ENCODE measurements at places on chromosomes 6 and 20.
A peak's percentile ranks its signal among the peaks of the same experiment; 100 is the strongest.

- peak; percentile 55 for DNase-seq
Measured at GRCh38 chr20:63216041-63216848, at the start of gene YTHDF1. Gene YTHDF1, minus strand, starts transcription at chr20:63216131. Its CDS starts 239 bp downstream, at chr20:63215892.

DNA sequence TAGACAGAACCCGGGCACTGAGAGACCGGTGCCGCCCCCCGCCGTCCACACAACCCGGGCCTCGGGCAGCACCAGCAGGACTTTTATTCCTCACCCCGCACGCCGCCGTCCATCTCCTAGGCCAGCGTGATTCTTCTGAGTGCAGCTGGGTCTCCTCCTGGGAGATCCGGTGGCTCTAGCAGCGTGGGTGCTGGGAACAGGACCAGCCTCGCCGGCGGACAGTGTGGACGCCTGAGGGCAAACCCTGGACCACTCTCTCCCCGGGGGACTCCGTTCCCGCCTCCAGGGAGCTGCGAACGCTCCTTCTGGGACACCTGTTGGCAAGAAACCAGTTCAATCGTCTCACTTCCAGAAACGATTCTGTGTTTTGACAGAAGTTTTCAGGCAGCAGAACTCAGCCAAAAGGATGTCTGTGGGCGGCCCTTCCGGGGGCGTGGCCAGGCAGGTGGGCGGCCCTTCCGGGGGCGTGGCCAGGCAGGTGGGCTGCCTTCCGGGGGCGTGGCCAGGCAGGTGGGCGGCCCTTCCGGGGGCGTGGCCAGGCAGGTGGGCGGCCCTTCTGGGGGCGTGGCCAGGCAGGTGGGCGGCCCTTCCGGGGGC is 130.7 kb downstream of the DLL1 start:
- no peak for DNase-seq

GRCh38 chr20:34862724-34863123 is 9.9 kb downstream of the GGT7 start:
- no peak for DNase-seq

DNA sequence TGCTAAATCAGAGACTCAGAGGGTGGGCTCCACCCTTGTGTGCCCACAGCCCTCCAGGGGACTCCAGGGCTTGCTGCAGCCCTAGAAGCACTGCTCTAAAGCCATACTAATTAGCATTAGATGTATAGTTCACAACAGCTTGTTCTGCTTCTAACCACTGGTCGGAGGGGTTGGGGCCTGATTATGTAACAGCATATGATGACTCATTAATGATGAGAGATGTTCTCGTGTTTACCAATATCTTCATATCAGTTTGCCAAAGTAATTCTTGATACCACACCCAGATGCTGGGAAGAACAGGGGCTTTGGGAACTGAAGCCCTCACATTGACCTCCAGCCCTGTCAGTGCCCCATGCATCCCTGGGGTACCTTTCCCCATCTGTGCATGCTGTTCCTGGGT is 104.1 kb upstream of the FOXA2 start:
- DNase-seq: no peak

GRCh38 chr6:56419191-56419590 is 171.8 kb upstream of the COL21A1 start:
- DNase-seq: no peak

DNA sequence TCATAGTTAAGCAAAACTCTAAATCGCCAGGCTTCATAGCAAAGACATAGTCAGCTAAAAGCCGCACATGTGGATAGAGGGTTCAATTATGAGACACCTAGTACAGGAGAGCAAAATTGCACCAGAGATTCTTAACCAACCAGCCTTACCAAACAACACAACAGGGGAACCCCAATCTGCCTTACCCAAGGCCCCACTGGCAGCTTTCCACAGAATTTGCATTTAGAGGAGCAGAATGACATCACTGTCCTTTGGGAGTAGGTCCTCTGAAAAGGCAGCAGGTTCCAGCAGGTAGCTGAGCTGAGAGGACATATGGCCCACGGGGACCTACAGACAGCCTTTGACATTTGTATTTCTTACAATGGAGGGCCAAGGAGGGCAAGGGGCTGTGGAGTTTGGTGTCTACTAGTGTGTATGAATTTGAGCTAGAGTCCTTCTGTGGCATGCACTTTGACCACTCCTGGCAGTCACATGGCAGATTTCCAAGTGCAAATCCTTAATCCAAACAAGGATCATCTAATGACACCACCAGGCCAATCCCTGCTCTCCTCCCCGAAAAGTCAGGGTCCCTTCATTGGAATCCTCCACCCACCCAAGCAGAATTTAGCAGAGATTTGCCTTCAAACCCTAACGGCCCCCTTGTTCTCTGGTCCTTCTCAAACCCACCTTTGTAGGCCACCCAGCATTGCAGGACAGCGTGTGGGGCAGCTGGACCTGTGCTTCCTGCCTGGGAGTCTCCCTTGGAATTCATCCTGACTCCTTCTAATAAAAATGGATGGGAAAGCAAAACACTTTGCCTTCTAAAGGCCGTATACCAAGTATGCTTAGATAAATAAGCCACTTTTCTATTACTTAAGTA is 171.2 kb upstream of the SUPT3H start:
- DNase-seq: no peak

GRCh38 chr6:134481966-134482365 is 164.1 kb upstream of the SGK1 start:
- no peak for DNase-seq

DNA sequence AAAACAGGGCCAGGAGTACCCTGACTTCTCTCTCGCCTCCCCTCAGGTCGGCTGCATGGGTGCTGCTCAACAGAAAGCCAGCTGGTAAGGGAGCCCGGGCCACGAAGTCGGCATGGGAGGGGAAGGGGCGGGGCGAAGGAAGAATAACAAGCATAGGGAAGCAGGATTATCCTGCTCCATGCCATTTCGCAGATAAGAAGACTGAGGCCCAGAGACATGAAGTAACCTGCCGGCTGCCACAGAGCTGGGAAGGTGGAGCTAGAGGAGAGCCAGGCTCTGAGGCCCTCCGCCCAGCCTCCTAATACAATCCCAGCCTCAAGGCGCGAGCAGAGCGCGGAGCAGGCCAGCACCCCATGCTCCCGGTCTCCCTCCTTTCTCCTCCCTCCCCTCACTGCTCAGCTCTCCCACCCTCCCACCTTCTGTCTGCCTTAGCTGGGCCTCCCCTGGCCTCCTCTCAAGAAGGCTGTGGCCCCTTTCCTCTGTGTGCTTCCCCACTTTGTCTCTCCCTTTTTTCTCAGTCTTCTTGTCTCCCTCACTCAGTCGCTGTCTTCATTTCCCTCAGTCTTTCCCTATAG is 13.2 kb upstream of the HMGA1 start:
- no peak for DNase-seq

- no peak for DNase-seq
Measured at GRCh38 chr20:50215926-50216325, 25.3 kb downstream of the CEBPB start.

DNA sequence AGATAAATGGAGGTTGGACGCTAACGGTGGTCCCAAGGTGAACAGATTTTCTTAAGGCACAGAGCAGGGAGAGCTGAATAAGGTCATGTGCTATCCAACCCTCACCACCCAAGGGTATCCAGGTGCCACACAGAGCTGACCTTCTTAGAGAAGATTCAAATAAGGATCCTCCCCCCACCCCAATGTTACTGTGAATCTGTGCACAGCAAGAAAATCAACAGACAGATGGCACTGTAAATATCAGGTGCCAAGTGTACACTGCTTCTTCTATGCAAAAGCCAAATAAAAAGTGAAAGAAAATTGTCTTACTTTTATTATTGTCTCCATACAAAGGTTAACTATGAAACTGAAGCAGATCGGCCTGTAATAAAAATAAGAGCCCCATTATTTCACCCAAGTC is 96.9 kb downstream of the PAK5 start:
- DNase-seq: no peak

DNA sequence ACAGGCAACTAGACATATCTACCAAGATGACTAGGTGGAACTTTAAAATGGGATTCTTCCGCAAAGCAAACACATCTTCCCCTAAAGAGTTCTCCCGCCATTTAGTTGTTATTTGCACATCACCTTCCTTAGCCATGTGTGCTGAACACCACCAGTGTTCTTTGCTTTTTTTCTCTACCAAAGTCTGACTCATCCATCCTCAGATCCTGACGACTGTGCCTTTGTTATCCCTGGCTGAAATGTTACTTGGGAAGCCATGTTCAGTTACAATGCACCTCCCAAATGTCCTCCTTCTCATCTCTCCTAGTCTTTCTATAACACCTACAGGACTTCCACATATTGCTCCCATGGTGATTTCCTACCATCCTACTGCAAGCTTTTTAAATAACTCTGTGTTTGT is 593.5 kb upstream of the ARID1B start:
- DNase-seq: no peak

GRCh38 chr6:7899101-7899888 is 11.3 kb downstream of the TXNDC5 start:
- no peak for DNase-seq

GRCh38 chr6:1297746-1298145 is 14.2 kb upstream of the FOXQ1 start:
- DNase-seq: no peak

DNA sequence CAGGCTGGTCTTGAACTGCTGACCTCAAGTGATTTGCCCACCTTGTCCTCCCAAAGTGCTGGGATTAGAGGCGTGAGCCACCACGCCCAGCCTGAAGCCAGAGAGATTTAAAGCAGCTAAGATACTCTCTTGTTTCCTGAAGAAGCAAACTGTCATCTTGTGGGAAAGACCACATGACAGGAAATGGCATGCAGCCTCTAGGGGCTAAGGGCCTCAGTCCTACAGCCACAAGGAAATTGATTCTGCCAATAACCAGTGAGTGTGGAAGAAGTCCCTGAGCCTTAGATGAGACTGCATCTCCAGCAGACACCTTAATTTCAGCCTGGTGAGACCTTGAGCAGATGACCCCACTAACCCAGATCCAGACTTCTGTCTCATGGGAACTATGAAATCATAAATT is 40.9 kb downstream of the KIZ start:
- no peak for DNase-seq

GRCh38 chr6:125754566-125754965 is 5.1 kb downstream of the HEY2 start:
- DNase-seq: no peak

- no peak for DNase-seq
Measured at GRCh38 chr6:139242457-139243240, 49.1 kb downstream of the TXLNB start.

GRCh38 chr6:7172649-7173048 is 64.9 kb downstream of the RREB1 start:
- DNase-seq: no peak

GRCh38 chr20:17403461-17403860 is 127.7 kb downstream of the BFSP1 start:
- DNase-seq: no peak

- DNase-seq: no peak
Measured at GRCh38 chr6:26475823-26476729, 18.3 kb downstream of the BTN2A1 start.

- DNase-seq: no peak
Measured at GRCh38 chr6:41428996-41429421, 93.6 kb downstream of the NCR2 start.

DNA sequence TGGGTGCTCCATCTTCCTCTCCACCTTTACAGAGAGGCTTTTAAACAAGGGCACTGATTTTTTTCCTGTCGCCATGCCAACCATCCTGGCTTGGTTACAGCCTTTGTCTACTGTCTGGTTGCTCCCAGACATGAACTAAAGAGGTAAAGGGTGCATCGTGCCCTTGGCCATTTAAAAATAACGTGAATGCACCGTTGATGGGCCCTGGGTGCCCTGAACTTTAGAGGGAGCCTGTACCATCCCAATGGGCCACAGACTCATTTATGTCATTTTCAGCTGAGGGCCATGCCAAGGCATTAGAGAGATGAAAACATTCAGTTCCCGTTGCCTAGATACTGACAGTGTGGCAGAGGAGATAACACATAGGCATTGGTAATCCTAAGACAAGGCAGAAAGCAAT is 23.3 kb downstream of the TMC2 start:
- no peak for DNase-seq

DNA sequence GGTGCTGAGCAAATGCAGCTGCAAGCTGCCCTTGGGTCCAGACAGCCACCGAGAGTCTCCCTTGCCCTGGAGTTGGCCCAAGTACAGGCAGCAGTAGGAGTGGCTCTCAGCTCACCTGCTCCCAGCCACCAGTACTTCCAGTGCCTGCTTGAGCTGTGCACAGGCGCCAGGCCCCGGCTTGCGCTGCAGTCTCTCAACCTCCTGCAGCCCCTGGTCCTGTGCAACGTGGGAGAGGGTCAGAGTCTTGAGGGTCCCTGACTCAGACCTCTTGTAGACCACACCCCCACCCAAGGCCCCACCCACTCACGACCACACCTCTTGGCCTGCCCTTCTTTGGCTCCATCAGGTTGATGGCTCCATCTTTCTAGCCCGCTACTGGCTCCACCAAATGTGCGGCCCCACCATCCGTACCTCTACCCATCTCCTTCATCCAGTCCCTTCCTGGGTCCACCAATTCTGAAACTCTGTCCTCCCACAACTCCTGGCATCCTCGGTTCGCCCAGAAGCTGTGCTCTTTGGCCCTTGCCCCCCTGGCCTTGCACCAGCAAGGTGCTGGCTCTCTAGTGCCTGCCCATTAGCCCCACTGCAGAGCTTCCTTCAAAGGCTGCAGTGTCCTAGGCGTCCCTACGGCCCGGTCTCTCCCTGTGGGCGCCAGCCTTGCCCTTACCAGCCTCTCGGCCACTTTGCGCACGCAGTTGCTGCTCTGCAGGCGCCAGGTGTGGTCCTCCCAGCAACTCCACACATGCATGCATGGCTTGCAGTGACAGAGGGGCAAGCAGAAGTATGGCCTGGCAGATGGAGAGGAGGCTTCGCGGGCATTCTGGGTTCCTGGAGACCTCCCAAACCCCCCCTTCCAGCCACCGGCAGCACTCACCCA is 16.5 kb upstream of the SPAG4 start:
- DNase-seq: no peak

- no peak for DNase-seq
Measured at GRCh38 chr6:15327271-15327670, 81.4 kb downstream of the JARID2 start.

DNA sequence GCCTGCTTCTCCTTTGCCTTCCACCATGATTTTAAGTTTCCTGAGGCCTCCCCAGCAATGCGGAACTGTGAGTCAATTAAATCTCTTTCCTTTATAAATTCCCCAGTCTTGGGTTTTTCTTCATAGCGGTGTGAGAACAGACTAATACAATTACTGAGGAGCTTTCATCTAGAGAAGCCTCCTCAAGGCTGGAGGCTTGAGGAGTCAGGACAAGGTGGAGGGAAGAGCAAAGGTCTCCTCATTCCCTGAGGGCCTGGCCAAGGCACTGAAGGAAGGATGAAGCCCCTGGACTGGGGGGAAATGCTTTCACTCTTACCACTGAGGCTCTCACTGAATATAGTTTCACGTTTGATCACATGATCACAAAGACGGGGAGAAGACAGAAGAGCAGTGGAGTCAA is 118.2 kb downstream of the MAN1A1 start:
- DNase-seq: no peak
